SK-MEL-5 (cell line): ENCODE measurements at places on chromosomes 6 and 20.

DNA sequence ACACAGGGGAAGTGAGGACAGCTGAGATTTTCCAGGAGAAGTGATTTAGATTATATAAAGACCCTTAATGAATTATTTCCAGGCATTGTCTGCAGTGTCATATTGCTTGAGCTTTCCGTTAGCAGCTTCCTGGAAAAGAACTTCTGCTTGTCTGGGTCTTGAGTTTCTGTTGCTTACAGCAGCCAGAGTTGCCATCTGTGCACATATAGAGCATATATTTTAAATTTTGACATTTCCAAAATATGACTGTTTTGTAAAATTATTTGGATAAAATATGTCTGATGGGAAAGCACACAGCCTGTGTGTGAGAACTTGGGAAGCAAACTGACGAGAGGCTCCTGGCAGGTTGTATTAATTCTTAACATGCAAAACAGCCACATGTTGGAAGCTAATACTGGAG lies 21.0 kb upstream of the NKX2-2 start:
- DNase-seq, result no peak

DNA sequence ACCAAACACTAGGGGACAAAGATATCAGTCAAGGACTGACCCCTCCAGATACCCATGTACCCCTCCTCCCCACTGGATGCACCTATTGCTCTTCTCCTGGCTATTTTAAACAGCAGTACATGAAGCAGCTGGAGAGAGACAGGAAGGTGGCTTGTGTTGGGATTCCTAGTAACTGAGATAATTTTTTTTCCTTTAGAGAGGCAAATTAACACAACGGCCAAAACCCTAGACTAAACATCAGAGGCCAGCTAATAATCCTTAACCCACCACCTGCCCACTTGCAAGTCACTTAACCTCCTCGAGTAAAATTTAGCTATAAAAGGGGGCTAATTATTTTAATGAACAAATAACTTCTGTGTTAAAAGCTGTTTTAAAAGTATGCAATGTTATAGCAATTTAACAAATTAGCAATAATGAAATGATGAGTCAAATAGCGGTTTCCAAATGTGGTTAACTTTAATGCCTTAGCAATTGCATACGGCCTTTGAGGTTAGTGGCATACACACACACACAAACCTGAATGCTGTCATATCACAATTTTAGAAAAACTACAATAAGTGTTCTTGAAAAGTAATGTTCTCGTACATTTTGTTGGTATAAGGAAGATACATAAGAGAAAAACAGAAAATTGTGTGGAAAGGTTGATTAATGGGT lies 151.7 kb downstream of the FRK start:
- no peak for DNase-seq

GRCh38 chr6:20877008-20877937 lies 343.0 kb downstream of the CDKAL1 start:
- DNase-seq, result peak; percentile 58

DNA sequence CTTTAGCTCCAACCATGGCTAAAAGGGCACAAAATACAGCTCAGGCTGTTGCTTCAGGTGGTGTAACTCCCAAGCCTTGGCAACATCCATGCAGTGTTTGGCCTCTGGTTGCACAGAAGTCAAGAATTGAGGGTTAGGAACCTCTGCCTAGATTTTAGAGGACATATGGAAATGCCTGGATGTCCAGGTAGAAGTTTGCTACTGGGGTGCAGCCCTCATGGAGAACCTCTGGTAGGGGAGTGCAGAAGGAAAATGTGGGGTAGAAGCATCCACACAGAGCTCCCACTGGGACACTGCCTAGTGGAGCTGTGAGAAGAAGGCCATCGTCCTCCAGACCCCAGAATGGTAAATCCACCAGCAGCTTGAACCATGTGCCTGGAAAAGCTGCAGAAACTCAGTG lies 1453.8 kb upstream of the EYS start:
- no peak for DNase-seq

DNA sequence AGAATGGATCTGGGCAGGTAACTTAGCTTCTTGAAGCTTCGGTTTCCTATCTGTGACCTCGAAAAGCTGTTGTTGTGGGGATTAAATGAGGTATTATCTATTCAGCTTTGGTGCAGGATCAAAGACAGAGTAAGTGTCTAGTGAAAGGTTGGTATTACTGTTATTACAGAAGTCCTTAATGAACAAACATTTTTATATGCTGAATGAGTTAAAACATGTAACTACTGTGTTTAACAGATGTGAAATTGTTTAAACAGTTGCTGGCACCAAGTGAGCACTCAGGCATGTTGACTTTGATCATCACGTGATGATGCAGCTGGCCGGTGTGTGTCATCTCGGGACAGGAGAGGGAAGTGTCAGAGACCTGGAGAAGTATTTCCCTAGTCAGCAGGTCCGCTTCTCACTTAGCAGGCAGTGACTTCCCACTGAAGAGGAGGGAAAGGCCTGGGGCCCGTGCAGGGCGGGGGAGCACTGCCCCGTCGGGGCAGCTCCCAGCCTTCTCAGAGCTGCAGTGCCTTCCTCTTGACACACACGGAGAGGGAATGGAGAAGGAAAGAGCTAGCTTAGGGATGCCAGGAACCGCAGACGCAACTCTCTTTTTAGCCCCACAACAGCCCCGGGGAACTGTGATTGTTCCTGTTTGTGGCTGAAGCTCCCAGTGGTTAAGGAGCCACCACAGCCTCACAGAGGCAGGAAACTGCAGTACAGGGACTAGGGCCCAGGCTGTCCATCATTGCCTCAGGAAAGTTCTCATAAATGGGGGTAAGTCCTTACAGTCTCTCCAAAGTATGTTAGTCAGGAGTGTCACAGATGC lies 18.0 kb downstream of the TUBB2A start:
- DNase-seq, result no peak

- DNase-seq, result peak; percentile 91
Measured at GRCh38 chr6:2103765-2104523, 141.5 kb downstream of the GMDS start.

- no peak for DNase-seq
Measured at GRCh38 chr6:37570482-37571133, 70.9 kb upstream of the CCDC167 start.

GRCh38 chr20:33411242-33411641 lies 9.9 kb upstream of the CDK5RAP1 start:
- DNase-seq, result no peak

DNA sequence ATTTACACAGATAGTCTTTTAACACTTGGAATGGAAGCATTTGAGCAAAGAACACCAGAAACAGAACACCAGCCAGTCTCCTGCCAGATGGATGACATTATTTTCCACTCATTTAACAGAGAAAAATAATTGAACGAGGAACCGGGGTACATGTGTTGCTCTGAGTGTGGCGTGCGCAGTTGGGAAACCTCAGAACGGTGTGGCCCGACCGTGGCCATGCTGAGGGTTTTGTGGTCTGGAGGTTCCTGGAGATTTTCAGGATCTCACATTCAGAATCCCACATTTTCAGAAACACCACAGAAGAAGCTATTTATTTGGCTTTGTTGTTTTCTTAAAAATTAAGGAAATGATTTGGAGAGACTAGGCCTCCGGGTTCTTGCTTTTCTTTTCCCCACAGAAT lies 126.9 kb upstream of the QKI start:
- no peak for DNase-seq

- no peak for DNase-seq
Measured at GRCh38 chr6:49626811-49627210, 9.8 kb downstream of the RHAG start.

- DNase-seq, result peak; percentile 61
Measured at GRCh38 chr6:137864812-137865508, 2.1 kb upstream of the TNFAIP3 start.

DNA sequence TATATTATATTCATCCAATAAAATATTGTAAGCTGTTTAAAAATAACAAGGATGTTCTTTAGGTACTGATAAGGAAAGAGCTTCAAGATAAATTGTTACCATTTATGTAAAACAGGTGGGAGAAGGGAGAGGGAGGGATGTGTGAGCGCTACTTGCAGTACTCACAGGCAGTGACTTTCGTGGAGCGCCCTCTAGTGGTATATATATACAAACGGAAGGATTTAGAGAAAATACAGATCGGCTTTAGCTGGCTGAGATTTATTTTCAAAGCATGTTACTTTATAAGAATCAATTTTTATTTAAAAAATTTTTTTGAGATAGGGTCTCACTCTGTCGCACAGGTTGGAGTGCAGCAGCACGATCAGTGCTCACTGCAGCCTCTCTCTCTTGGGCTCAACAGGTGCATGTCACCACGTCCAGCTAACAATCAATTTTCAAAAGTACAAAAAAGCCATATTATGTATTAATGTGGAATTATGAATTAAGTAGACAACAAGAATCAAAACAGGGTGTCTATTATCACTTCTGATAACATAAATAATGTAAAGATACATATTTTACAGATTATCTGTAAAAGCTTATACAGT lies 3.3 kb upstream of the MOG start:
- peak; percentile 74 for DNase-seq

DNA sequence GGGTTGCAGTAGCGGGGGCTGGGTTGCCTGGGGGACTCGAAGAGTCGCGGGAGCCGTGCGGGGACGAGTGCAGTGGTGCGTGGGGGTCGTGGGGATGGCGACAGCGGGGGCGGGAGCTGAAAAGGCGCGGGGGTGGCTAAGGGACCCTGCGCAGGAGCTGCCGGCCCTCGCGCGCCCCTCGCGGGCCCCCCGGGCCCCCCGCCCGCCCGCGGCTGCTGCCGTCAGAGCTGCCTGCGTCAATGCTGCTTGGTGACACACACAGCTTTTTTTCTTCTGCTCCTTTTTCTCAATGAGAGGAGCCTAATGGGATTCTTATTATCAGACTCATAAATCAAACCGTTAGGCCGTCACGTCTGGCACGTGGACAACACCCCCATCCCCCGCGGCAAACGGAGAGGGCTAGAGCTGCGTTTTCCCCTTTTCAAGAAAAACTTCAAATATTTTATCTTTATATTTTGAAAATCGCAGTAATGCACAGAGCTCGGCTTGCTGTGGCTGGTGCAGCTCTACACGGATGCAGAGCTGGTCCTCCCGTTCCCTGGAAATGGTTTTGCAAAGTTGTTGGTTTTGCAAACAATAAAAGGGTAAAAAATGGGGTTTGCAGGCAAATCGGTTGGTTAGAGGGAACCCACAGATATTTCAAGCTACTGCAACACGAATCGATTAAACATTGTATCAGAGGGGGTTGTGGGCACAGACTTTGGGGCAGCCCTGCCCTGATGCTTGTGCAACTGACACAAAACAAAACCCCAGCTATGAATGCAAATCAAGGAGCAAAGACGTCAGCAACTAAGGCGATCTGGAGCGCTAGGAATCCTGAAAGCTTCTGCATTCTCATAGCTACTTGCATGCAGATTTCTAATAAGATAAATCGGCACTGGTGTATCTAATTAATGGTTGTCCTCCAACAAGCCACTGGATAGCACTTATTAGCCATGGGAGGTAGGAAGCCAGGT lies 161.4 kb downstream of the TBXT start:
- peak; percentile 94 for DNase-seq

- no peak for DNase-seq
Measured at GRCh38 chr6:5763871-5764270, 242.9 kb downstream of the NRN1 start.

DNA sequence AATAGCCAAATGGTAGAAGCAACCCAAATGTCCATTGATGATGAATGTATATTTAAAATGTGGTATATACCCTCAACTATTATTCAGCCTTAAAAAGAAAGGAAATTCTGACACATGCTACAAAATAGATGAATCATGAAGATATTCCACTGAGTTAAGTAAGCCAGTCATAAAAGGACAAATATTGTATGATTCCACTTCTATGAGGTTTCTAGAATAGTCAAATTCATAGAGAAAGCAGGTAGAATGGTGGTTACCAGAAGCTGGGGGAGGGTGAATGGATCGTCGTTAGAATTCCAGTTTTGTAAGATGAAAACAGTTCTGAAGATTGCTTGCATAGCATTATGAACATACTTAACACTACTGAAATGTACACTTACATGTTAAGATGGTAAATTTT lies 214.3 kb upstream of the MYLIP start:
- DNase-seq, result no peak

DNA sequence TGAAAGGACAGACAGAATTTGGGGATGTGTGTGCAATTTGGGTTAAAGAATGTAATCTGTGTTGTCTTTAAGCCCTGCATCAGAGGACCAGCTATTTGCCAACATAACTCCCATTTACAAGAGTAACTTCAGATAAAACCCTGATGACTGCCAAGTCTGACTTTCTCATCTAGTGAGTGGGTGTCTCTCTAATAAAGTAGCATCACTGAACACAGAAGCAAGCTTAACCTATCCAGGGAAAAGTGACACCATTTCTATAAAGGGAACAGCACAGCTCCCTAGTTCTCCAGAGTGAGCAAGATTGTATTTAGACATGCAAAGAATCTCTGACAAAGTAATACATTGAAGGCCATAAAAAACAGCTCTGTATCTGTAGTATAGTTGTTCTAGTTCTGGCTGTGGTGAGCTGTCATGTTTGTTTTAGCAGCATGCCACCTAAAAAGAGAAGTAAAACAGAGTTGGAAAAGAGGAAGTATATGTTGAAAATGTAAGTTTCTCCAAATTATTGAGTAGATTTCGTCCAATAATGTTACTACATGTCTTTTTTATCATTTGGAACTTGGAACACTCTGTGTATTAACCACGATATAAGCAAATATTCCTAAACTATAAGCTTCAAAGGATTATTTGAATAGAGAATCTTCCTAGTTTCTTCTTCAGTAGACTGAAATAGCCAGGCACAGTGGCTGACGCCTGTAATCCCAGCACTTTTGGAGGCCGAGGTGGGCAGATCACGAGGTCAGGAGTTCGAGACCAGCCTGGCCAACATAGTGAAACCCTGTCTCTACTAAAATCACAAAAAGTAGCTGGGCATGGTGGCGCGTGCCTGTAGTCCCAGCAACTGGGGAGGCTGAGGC lies 8.8 kb upstream of the PIM1 start:
- DNase-seq, result no peak

DNA sequence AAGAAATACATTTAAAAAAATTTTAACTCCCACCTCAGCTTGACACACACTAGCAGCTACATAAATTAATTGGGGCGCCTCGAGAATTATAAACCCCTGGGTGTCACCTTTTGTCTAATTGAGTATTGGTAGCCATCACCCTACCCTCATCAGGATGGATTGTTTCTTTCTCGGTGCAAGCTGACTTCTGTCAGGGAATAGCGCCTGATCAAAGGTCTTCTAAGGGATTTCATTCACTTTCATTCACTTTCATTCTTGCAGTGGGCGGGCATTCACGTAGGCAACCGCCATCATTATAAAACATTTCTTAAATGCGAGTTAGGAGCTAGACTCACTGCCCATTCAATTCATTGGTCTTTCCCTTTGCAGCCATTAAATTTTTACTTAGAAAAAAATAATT lies 239.2 kb upstream of the SASH1 start:
- no peak for DNase-seq

- DNase-seq, result no peak
Measured at GRCh38 chr6:34236131-34236442, 586 bp upstream of the HMGA1 start.

DNA sequence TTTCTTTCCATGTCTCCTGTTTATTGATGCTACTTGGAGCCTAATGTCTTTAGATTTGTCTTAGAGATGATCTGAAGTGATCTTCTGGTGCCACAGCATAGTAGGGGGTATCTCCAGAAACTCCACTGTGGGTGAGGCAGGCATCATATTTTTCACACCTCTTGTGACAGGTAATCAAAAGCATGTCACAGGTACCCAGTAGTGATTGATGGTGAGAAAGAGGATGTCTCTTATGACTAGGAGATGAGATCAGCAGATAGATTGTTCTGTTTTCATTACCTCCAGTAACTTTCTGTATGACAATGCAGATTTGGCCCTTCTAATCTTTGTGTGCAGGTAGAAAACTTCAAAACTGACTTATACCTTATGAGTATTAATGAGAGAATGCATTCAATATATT lies 13.5 kb downstream of the NCOA7 start:
- DNase-seq, result no peak
